ENCODE measurements at places on chromosomes 12 and 14.

DNA sequence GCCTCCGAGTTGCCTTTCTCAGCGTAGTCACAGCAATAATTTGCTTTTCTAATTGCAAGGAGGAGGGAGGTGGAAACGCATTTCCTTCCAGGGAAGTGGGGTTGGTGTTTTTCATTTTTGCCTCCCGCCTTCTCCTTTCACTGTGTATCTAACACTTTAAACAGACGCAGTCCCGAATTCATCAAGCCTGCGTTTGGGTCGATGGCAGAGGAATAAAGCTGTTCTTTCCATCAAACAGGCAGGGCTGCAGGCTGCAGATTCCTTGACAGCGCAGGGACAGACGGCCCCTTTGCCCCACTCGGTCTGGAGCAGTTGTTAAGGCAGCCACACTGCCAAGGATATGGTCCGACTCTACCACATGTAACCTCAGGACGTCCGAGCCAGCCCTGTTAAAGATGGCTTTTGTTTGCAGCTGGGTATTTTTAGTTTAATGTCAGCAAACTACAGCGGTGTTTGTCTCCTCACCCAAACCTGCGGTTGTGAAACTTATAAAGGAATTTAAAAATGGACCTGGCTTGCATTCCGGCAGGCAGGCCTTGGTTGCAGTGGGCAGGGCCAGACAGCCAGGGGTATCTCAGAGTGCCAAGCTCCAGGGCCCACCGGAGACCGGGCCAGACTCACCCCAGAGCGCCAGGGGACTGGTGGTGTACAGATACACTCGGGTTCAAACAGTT, 2.1 kb downstream of the CHST11 start:
- DNase-seq = no peak

DNA sequence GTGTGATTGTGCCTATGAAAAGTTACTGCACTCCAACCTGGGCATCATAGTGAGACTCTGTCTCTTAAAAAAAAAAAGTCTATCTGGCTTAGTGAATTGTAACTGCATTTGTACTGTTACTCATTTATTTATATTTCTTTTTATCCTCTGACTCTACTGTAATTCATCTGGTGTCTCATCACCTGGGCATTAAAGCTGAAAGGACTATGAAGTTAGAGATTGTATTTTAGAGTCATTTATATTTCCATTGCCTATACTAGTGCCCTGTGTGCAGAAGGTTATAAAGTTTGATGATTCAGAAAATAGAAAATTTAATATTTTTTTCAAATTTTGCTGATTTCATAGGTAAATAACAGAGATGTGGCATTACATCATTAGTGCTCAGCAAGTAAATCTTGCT, 30.2 kb downstream of the BICDL1 start:
- DNase-seq = no peak

DNA sequence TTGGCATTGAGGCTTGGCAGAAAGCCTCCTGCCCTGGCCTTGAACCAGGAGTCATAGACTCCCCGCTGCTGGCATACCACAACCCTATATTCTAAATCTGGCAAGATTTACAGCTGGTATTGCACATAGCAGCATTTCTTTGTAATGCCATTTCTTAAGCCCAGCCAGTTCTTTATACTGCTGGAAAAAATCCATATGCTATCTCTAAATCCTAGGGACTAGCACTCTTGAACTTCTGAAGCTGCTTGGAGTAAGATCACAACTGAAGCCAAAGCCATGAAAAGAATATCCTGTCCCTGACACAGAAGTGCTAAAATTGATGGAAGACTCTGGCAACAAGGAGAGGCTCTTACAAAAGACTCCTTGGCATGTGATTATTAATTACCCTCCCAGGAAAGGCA, 89.3 kb downstream of the KCNC2 start:
- DNase-seq = no peak

- DNase-seq = no peak
Observed at GRCh38 chr14:40859055-40859454, 747.6 kb upstream of the LRFN5 start.

- no peak for DNase-seq
Observed at GRCh38 chr12:38892087-38892786, 13.2 kb downstream of the CPNE8 start.

- DNase-seq = no peak
Observed at GRCh38 chr12:1073652-1074051, 82.6 kb downstream of the ERC1 start.

DNA sequence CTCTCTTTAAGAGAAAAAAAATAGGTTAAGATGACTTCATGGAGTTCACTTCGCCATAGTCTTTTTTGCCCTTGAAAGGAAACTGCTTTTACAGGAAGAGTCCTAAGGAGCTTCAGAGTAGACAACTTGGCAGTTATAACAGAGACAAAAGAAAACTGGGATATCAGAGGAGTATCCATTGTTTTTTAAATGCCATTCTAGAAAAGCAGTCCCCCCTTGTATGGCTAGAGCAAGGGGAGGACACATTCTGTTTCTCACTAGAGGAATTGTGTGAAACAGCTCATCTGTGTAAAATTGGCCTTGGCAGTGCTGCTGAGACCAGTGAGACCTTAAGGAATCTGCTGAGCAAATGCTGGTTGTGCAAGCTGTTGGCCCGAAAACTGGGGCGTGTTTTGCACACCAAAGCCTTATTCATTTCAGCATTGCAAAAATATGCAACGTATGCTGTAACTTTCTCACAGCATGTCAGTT, 128.0 kb downstream of the GPR135 start:
- no peak for DNase-seq

DNA sequence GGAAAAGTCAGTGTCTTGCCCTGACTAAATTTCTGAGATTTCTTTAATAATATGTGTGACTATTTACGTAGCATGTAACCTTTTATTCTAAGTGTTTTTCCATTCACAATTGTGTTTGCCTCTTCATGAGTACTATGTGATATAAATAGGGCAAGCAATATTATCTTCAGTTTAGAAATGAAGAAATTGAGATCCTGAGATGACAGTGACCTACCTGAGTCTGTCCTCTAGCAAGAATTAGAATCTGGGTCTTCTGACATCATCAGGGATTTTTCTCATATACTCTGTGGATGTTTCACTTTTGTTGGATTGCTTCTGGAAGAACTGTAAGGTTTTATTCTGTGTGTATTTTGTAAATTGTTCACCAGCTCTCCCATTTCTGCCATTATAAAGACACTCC, 35.0 kb downstream of the TMTC2 start:
- no peak for DNase-seq

DNA sequence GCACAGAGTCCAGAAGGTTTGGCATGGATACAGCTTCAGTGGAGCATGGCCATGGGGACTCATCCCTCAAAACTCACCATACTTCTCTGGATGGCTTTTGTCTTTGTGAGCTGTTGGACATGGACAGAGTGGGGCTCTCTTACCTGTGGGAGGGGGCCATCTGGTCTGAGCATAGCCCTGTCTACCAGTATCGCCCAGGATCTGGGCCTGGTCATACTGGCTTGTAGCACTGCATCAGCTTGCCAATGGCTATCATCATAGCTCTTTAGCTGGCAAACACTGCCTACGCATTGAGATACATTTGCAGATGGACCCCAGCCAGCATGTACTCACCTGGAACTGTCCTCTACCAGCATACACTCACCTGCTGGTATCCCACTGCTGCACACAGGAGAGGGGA, 975.2 kb upstream of the NOVA1 start:
- no peak for DNase-seq

DNA sequence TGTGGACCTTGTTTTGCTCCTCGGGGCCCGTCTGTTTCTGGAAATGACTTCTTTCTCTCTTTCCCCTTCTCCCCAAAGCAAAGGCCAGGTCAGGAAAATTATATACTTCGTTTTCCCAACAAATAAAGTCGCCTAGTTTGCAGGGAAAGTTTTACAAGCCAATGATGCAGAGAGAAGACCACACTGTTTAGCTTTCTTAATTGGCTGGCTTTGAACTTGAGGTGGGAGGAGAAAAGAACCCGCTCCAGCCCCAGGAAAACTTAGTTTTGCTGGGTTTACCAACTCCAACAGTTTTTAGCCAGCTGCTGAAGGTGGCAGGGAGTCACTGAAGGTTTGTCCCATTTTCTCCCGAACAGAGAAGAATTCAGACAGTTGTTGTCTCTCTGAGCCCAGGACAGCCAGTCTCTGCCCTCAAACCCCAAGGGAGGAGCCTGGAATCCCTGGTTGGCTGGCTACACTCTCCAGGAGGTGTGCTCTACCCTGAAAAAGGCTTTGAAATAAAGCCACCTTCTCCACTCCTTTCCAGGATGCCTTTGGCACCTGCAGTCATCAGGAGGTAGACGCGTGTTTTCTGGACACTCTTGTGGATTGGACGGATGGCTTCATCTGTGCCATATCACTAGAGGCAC, 24.8 kb downstream of the BCL11B start:
- DNase-seq = no peak

DNA sequence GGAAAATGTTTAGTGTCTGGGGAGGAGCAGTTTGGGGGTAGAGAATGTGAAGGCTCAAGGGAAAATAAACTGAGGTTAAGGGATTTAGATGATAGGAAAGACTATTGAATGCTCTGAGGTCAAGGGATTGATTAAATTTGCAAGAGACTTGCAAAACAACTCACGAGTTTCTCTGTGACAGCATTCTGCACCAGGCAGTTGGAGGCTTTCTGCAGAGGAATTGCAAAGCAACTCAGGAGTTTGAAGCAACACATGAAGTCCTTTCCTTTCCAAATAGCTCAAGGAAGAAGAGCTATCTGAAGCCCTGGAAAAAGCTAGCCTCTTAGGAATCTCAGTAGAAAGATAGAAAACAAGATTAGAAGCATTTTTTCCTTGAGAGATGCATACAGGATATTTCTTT, 23.9 kb downstream of the SLC7A8 start:
- DNase-seq = no peak

GRCh38 chr12:71566655-71567054, 97.0 kb downstream of the ZFC3H1 start:
- DNase-seq = no peak

GRCh38 chr12:104910196-104910840, 47.8 kb downstream of the SLC41A2 start:
- no peak for DNase-seq

- DNase-seq = peak; percentile 59
Observed at GRCh38 chr14:61476754-61477410, 155.5 kb downstream of the PRKCH start.

DNA sequence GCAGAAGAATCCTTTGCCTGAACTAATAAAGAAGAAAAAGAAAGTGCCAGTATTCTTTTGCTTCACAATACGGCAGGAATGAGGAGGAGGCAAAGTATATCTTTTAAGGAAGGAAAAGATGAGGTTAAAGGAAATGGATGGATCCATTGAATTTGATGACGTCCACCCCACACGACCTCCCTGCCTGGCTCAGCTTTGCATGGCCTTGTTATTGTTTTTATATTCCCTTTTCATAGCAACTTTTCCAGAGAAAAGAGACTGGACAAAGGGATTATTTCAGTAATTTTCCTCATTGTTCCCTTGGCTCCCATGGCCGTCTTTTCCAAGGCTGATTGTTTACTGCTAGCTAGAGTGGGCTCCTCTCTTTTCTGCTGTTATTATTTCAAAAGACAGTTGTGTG, 123.2 kb upstream of the SEL1L start:
- no peak for DNase-seq

DNA sequence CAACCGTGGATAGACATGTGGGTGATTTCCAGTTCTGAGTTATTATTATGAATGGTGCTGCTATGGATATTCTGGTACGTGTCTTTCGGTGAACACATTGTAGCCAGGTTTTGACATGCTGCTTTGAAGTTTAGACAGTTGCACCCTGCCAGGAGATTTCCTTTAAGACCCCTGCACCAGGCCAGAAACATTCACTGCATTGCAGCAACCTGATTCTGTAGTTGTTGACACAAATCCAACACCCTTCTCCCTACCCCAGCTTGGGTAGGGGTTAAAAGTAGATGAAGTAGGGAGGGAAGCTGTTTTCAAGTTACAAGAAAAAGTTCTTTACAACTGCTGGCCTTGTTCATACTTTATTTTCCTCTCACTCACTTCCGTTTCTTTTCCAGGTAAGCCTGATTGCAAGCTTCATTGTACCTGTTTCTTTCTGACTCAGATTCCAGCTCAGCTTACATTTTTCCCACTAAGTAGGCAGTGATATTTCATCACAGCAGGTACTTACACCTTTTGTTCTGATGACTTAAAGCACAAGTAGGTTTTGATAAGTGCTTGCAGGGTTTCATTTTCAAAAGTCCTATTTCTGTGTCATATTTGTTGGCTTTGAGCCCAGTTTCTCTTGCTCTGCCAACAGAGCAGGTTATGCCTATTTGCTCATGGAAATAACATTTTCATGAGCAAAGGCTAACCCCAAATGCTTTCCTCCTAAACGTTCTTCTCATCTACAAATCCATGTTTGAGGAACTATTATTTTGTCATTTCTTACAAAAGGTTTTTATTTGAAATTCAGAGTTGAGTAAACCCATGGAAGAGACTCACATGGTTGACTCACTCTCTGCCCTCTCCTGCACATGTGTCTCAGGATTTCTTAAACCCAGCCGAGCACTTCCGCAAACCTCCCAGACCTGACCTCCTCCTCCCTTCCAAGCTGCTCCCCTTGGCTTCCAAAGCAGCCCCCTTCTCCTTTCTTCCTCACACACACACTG, 12.1 kb upstream of the LTA4H start:
- DNase-seq = peak; percentile 4

DNA sequence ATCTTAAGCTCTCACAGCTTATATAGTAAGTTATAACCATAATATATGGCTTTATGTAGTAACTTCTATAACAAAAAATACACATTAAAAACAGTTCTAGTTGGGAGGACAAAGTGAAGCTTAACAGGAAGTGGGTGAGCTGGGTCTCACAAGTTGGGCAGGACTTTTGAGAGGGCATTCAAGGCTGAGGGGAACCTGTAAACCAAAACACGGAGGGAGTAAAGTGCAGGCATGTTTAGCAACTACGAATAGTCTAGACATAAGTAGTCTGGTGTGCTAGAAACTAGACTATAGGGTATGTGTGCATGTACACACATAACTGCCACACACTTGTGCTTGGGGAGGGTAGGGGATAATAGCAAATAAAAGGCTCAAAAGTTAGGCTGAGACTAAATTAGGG, 14.2 kb upstream of the NEK9 start:
- DNase-seq = no peak

DNA sequence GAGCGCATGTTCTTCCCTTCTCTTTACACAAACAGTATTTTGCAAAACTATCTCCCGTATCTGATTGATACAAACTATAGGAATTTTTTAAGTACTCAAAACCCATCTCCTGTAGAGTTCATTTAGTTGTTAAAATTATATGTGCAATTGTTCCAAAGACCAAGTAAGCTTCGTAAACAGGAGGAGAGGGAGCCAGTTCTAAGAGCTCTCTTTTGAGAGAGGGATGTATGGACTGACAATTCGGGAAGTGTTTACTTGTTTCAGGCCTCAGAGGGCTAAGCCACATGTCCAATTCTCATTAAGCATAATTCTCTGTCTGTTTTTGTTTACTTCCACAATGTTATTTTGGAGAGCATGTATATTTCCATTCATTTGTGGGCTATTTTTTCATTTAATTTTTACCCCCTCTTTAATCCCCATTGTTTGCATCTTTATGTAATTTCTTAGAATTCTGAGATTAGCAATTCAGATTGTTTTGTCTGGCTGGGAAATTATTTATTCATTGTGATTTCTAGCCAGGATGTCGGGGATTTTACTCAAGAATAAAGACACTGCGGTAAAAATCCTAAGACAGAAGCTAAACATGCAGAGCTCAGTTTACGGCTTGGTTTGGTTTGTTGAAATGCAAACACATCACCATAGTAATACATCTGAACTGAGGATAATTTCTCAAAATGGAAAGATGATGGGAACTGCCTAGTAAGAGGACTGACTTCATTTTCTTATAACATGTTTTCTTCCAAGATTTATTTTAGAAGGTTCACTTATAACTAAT, 126.8 kb downstream of the KCNK10 start:
- DNase-seq = no peak

- no peak for DNase-seq
Observed at GRCh38 chr12:92183575-92183974, 37.9 kb upstream of the BTG1 start.

Measured in activated naive CD8-positive, alpha-beta T cell treated with anti-CD3 and anti-CD28 coated beads for 36 hours (primary cell).